ENCODE measurements at places on chromosomes 11 and 22. TPM values are rescaled to one million over a fixed set of nuclear protein-coding genes. Genes with fewer than 3 reads are reported as not detected.

Gene LARGE1
- 8.9 TPM for total RNA-seq

Gene CST6
- total RNA-seq = 0.53 TPM

Gene C11orf65
- 0.14 TPM for total RNA-seq

Gene ADORA2A
- total RNA-seq = 41.4 TPM

Gene TMPRSS4
- total RNA-seq = not detected

Gene SF3A1
- 62.1 TPM for total RNA-seq

Gene MAP6
- total RNA-seq = 0.27 TPM

All from thoracic aorta endothelial cell (primary cell).